ENCODE measurements at places on chromosomes 11 and 22.

DNA sequence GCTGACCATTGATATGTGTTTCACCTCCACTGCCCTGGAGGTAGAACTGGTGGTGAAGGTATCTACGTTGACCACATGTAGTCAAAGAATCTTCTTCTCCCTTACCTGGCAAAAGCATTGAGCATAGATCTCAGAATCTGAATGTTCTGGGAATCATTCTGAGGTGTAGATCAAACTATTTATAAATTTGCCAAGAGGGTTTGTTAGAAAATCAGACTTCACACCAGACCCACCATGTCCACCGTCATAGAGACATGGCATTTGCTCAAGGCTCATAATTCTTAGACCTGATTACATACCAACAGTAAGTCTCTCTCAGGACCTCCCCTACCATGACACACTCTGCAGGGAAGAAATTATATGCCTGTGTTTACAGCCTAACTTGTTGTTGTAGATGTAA lies at the start of gene OR8B2:
Gene OR8B2 (minus strand): TSS at position 101 of the 400 bp plus-strand sequence. CDS start 1,156 bp downstream, outside the sequence.
- no peak for DNase-seq

DNA sequence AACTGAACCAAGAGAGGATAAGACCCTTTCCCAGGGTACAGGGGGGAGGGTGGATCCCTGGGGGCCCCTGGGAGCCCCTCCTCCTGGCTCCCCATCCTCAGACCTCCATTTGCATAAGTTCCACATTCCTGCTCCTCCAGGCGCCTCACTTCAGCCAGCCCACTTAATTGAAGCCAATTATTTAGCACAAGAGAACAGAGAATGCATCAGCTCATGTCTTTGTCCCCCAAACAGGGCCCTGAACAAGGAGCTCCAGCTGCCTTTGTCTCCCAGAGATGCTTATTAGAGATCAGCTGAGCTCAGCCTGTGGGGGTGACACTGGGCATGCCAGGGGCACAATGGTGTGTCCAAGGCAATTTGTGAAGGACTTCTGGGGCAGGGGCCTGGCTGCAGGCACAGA lies 89.9 kb upstream of the PRDM11 start:
- no peak for DNase-seq

DNA sequence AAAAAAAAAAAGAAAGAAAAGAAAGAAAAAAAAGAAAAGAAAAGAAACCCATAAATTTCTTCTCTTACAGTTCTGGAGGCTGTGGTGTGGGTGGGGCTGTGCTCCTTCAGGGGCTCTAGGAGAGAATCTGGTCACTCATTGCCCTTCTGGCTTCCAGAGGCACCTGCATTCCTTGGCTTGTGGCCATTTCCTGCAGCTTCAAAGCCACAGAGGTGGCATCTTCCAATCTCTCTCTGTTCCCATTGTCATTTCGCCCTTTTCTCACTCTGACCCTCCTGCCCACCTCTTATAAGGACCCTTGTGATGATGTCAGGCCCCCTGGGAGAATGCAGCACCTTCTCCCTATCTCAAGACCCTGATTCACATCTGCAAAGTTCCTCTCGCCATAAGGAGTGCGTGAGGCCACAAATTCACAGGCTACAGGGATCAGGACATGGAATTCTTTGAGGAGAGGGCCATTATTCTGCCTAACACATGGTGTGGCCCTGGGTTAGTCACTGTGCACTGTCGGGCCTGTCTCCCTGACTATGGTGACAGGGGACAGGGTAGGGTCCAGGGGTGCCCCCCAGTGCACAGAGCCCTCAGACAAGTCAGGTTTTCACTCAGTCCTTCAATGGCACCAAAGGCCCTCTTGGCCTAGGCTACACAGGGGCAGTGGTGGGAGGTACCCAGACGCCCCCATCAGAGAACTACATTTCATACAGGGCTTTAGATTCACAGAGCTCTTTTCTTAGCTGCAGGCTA lies 38.6 kb upstream of the PRR5 start:
- no peak for DNase-seq

- no peak for DNase-seq
These were observed 16.1 kb upstream of the SLC35C1 start for GRCh38 chr11:45788887-45789286.

DNA sequence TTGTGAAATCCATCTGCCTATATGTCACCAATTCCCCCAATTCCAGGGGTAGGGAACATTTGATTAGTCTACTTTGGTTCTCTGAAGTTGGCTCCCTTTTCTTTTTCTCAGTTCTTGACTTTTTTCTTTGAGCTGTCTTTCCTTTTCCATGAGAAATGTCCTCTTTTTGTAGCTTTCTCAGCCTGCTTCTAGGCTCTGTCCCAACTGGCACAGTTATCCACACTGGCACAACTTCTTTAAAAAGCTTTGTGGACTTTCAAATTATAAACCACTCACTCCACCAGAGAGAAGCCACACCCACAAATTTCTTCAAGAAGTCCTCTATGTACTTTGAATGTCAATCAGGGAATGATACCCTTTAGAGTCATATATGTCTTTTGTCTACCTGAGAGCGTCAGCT lies 100.5 kb downstream of the TTC17 start:
- no peak for DNase-seq

DNA sequence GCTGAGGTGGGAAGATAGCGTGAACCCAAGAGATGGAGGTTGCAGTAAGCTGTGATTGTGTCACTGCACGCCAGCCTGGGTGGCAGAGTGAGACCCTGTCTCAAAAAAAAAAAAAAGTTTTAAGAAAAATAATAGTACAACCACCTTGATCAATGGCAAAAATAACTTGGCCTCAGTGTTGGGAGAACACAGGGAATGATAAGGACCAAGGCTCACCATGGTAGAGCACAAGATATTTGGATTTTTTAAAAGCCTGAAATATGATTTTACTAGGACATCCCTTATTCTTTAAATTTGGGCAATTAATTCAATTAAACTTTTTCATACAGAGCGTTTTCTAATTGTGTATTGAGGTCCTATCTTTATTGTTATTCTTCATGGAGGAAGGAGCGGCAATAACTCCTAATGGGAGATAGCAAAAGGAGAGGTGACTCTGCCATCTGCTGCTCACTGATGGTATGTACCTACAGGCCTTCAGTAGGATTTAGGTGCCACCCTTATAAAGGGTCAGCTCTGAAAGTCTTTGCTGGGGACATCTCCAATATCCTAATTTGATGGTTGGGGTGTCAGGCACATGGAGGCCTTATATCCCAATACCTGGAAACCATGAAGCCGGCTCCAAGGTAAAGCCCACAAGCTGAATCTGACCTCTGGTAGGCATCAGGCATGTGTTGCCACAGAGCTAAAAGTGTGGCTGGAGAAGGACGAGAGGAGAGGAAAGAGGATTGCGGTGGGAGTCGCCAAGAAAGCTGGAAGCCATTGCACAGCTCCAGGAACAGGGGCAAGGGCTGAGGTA lies 21.9 kb upstream of the POLD3 start:
- DNase-seq = peak; percentile 58

GRCh38 chr11:6995703-6996102 lies 24.4 kb downstream of the ZNF214 start:
- DNase-seq = no peak

DNA sequence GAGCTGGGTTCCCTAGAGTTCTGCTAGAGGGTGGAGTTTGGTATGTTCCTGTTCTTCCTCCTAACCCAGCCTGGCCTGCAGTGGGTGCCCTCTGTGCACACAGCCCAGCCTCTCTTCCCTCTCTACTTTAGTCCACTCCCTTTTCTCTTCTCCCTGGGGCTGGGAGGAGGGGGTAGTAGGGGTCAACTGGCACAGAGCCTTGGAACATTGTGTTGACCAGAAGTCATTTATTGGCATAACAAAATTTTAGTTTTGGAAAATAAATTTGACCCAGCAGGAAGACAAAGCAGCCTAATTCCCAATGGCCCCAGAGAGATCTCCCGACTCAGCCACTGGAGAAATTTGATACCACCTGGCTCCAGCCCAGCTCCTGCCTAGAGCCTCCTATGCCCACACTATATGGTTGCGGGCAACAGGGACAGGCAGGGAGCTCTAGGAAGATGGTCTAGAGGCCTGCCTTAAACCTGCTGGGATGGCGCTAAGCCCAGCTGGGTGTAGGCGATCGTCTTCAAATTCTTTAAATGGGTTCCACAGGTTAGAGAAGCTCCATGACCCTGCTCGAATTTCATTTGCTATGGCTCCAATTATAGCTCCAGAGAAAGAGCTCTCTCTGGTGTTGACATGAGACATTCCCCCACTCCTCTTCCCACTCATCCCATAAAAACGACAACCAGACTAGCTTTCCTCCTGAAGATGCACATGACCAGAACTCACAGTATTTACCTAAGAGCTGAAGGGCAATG lies 9.9 kb downstream of the PCSK7 start:
- peak; percentile 79 for DNase-seq

DNA sequence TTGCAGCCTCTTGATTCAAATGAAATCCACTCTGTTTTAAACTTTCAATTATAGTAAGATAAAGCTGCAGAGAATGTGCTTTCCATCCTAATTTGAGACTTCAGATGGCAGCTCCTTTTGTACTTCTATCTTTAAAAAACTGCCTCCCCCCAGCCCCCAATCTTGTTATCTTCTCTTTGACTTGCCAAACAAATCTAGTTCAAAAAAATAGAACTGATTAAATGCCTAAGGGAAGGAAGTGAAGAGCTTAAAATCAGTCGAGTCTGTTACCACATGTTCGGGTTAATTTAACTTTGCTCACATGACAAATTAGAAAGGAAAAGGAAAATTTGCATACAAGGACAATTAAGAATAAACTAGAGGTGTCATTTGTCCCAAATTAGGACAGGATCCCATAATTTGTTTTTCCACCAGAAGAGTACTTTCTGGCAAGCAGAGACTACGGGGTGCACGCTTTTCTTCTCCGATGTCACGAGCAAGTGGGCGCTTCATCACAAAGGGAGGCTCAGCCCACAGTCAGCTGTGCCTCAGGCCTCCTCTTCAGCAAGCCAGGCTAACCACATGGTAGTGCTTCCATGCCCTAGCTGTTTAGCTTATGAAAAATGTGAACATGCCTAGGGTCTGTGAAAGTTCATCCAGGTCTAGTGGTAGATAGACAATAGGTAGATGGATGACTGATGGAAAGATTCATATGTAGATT lies 69.0 kb upstream of the LDLRAD3 start:
- no peak for DNase-seq

GRCh38 chr11:29184939-29185890 lies 831.6 kb downstream of the KCNA4 start:
- peak; percentile 98 for DNase-seq

- peak; percentile 66 for DNase-seq
These were observed 243.4 kb upstream of the POU2AF2 start for GRCh38 chr11:111001986-111002611.

GRCh38 chr11:66115638-66116301 lies 45.7 kb downstream of the PACS1 start:
- DNase-seq = no peak

DNA sequence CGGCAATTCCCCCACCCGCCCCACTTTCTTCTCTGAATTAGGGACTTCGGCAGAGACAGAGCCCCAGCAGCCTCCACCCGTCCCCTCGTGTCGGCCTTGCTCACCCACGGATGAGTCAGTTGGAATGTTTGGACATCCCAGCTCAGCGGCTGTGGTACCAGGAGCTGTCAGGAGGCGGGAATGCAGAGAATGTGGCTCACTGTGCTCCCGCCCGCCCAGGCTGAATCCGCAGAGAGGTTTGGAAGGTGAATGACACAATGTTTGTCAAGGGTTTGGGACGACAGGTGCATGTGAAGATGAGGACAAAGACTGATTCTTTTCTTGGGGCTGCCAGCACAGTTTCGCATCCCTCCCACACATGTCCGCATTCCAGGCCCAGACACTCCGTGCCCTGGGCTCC lies 39.6 kb downstream of the LIF start:
- peak; percentile 96 for DNase-seq

- DNase-seq = no peak
These were observed 78.6 kb upstream of the CLPB start for GRCh38 chr11:72512956-72513355.

DNA sequence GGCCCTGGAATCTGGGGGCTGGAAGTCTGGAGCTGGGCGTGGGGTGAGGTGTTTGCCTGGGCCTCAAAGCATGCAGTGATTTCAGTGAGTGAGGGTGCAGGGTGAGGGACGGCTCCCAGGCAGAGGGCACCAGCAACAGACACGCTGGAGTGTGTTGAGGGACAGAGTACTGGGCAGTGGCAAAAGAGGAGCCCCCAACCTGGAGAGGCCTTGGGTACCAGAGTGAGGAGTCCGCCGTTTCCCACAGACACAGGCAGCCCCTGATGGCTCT lies 12.0 kb upstream of the TBC1D22A start:
- no peak for DNase-seq

GRCh38 chr11:21412652-21413383 lies 743.4 kb downstream of the NELL1 start:
- DNase-seq = no peak

- DNase-seq = peak; percentile 65
These were observed 72.1 kb downstream of the LRRC32 start for GRCh38 chr11:76598426-76598839.

DNA sequence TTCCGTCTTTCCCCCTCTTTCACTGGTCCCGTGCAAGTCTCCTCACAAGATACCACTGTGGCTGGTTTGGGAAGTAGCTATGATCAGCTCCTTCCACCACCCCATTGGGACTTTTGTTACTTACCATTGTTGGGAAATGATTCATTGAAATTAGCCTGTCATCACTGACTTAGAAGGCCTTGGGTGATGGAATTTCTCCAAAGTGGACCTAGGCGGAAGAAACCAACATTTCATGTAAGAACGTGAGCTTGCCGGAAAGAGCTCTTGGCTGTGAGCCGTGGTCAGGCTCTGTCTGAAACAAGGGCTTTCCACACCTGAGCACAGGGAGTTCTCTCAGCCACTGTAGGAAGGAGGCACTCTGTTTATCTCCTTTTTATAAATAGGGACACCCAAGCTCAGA lies 23.5 kb upstream of the CRYBB3 start:
- peak; percentile 71 for DNase-seq

Data from M059J (cell line).